ENCODE measurements at places on chromosomes 1 and 21. TPM values are rescaled to one million over a fixed set of nuclear protein-coding genes. Genes with fewer than 3 reads are reported as not detected.

NMNAT2 gene
- 30.2 TPM for total RNA-seq

EXO5 gene
- 8.9 TPM for total RNA-seq

TTC22 gene
- total RNA-seq, result not detected

CACNA1E gene
- total RNA-seq, result not detected

PITHD1 gene
- 43.5 TPM for total RNA-seq

GNB1 gene
- 543 TPM for total RNA-seq

KRTAP10-7 gene
- total RNA-seq, result not detected

AKR7A3 gene
- total RNA-seq, result 0.42 TPM

GPR52 gene
- 0.18 TPM for total RNA-seq

CFAP107 gene
- total RNA-seq, result not detected

- DNase-seq, result no peak
- peak overlapping the region; percentile 84 for H3K27ac ChIP-seq
- H3K4me3 ChIP-seq, result peak overlapping the region; percentile 97
- peaks cover 4% of the 10 kb centered on the region for H3K27me3 ChIP-seq
- H3K4me1 ChIP-seq, result peaks cover 28% of the 10 kb centered on the region
These were observed 258 bp downstream of the CCT3 start for GRCh38 chr1:156337888-156338179.

DNA sequence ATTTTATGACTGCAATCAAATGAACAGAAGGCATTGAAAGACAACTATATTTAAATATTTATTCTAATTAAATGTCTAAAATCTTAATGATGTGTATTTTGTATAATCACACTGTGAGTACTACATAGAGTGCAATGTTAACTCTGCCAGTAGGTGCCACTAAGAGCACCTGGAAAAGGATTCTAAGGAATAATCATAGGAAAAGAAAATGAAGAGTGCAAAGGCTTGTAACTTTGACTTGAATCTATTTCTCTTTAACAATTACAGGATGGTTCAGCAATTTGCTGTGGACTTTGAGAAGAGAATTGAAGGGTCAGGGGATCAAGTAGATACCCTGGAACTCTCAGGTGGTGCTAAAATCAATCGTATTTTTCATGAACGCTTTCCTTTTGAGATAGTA is 200.4 kb downstream of the DNM3 start:
- H3K27me3 ChIP-seq, result no peaks in the 10 kb centered on the region
- H3K4me3 ChIP-seq, result no peak overlapping the region
- DNase-seq, result peak; percentile 25

GRCh38 chr1:203169770-203170520 is 5.7 kb downstream of the MYBPH start:
- peaks cover 9% of the 10 kb centered on the region for H3K27me3 ChIP-seq
- no peak overlapping the region for H3K27ac ChIP-seq
- H3K36me3 ChIP-seq, result no peaks in the 10 kb centered on the region
- no peak overlapping the region for H3K4me3 ChIP-seq
- no peak for DNase-seq

DNA sequence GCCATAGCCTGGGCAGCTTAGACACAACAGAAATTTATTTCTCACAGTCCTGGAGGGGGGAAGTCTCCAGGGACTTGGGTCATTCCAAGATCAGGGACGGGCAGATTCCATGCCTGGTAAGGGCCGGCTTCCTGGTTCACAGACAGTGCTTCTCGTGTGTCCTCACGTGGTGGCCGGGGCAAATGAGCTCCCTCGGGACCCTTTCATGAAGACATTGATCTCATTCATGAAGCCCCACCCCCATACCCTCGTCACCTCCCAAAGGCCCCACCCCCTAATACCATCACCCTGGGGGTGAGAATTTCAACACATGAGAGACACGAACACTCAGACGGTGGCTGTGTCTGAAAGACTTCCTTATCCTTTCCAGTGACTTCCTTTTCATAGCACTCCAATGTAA is 51.5 kb downstream of the ACOT7 start:
- H3K27me3 ChIP-seq, result no peaks in the 10 kb centered on the region
- H3K36me3 ChIP-seq, result no peaks in the 10 kb centered on the region
- DNase-seq, result no peak
- H3K27ac ChIP-seq, result no peak overlapping the region
- peaks cover 9% of the 10 kb centered on the region for H3K4me1 ChIP-seq
- no peak overlapping the region for H3K4me3 ChIP-seq

- no peak for DNase-seq
- no peaks in the 10 kb centered on the region for H3K4me1 ChIP-seq
- no peak overlapping the region for H3K4me3 ChIP-seq
- H3K36me3 ChIP-seq, result no peaks in the 10 kb centered on the region
- no peaks in the 10 kb centered on the region for H3K27me3 ChIP-seq
These were observed 6.7 kb downstream of the SPRR2E start for GRCh38 chr1:153087652-153088051.

DNA sequence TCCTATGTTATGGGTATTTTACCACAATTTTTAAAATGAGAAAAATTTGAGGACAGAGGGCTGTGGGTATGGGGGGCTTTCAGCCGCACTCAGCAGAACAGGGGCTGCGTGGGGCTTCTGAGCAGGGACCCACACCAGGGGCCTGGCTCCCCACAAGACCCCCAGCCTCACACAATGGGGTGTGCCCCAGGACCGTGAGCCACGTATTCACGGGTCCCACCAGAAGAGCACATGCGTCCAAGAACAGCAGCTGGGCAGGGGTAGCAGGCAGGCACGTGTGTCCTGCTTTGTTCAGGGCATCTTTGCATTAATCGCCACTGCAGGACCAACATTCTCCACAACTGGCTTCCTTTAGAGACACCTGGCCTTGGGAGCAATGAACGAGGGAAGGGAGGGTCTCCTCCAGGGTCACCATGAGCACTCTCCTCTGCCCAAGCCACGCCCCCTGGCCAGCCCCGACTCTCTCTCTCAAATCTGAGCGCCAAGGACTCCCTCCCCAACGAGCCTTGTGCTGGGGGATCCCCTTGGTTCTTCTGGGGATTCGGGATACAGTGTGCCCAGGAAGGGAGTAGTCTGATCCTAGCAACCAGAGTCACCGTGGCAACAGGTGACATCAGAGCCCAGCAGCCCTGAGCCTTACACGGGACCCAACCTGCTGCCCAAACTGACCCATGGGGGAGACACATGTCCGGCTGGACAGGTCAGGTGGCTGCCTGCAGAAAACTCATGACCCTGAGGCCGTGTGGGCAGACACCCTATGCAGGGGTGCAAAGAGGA is 7.4 kb upstream of the ARF1 start:
- no peak for DNase-seq
- no peak overlapping the region for H3K27ac ChIP-seq
- no peaks in the 10 kb centered on the region for H3K36me3 ChIP-seq
- H3K4me3 ChIP-seq, result no peak overlapping the region
- peaks cover 6% of the 10 kb centered on the region for H3K4me1 ChIP-seq

- H3K4me1 ChIP-seq, result peaks cover 47% of the 10 kb centered on the region
- H3K4me3 ChIP-seq, result peak overlapping the region; percentile 37
- peak overlapping the region; percentile 80 for H3K27ac ChIP-seq
- H3K27me3 ChIP-seq, result no peaks in the 10 kb centered on the region
These were observed 166.8 kb downstream of the HIVEP3 start for GRCh38 chr1:41751804-41752513.

DNA sequence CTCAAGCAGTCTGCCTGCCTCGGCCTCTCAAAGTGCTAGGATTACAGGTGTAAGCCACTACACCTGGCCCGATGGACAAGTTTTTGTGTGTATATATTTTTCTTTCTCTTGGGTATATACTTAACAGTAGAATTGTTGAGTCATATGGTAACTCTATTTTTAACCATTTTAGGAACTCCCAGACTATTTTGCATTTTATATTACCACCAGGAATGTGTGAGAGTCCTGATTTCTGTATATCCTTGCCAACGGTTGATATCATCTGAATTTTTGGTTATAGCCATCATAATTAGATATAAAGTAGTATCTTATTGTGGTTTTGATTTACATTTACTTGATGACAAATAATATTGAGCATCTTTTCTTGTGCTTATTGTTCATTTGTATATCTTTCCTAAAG is 20.7 kb downstream of the FNBP1L start:
- H3K4me3 ChIP-seq, result no peak overlapping the region
- H3K4me1 ChIP-seq, result peaks cover 11% of the 10 kb centered on the region
- H3K27ac ChIP-seq, result no peak overlapping the region
- H3K36me3 ChIP-seq, result no peaks in the 10 kb centered on the region

GRCh38 chr1:71080230-71080738 is 551 bp downstream of the ZRANB2 start:
- H3K27ac ChIP-seq, result peak overlapping the region; percentile 99
- peak overlapping the region; percentile 99 for H3K4me3 ChIP-seq
- H3K4me1 ChIP-seq, result peaks cover 57% of the 10 kb centered on the region
- H3K27me3 ChIP-seq, result no peaks in the 10 kb centered on the region
- no peak for DNase-seq
- H3K36me3 ChIP-seq, result peaks cover 26% of the 10 kb centered on the region

GRCh38 chr1:172699111-172699510 is 40.2 kb downstream of the FASLG start:
- H3K4me3 ChIP-seq, result no peak overlapping the region
- H3K36me3 ChIP-seq, result no peaks in the 10 kb centered on the region
- H3K4me1 ChIP-seq, result peaks cover 30% of the 10 kb centered on the region
- peak; percentile 43 for DNase-seq
- peak overlapping the region; percentile 80 for H3K27ac ChIP-seq

DNA sequence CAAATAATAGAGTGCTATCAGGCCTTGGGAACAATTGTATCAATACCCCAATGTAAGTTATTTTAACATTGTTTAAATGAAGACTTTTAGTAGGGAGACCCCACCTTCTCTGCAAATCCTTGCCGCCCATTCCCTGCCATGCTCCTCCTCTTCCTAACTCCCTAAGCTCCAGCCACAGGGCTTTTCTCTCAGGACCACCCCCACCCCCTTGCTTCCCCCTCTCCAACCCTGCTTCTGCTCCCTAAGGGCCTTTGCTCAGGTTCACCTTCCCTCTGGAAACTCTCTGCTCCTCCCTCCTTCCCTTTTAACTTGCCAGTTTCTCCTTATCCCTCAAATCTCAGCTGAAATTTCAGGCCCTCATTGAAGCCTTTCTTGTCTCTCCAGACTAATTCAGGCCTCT is 16.8 kb downstream of the CCDC190 start:
- DNase-seq, result no peak
- peaks cover 32% of the 10 kb centered on the region for H3K4me1 ChIP-seq
- no peaks in the 10 kb centered on the region for H3K36me3 ChIP-seq

GRCh38 chr1:95865769-95866168 is 631.8 kb downstream of the RWDD3 start:
- no peaks in the 10 kb centered on the region for H3K4me1 ChIP-seq
- DNase-seq, result no peak
- no peaks in the 10 kb centered on the region for H3K36me3 ChIP-seq
- H3K4me3 ChIP-seq, result no peak overlapping the region

DNA sequence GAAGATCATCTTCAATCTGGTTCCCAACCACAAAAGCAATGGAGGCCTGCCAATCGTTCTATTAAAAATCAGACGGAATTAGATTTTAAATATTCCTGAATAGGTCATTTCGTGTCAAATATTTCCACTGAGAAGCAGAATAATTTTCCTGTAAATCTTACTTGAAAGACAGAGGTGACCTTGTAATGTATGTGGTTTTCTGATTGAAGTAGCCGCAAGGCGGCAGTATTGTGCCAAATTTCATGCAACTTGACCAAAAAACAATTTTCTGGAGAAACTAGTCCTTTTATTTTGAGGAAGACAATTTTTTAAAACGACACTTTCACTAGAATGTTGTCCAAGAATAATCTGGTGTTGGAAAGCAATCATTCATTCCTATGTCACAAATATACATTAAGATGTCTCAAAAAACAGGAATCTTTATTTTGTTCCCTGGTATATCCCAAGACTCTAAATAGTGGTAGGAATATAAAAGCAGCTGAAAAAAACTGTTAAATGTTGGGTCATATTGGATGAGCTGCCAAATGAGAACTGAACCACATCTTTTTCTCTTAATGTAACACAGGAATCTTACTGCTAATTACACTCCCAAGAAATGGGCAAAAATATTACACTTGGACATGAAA is 33.6 kb downstream of the SPAG17 start:
- peaks cover 20% of the 10 kb centered on the region for H3K4me1 ChIP-seq
- H3K4me3 ChIP-seq, result no peak overlapping the region
- peak; percentile 54 for DNase-seq
- H3K27me3 ChIP-seq, result peaks cover 5% of the 10 kb centered on the region
- H3K36me3 ChIP-seq, result no peaks in the 10 kb centered on the region

DNA sequence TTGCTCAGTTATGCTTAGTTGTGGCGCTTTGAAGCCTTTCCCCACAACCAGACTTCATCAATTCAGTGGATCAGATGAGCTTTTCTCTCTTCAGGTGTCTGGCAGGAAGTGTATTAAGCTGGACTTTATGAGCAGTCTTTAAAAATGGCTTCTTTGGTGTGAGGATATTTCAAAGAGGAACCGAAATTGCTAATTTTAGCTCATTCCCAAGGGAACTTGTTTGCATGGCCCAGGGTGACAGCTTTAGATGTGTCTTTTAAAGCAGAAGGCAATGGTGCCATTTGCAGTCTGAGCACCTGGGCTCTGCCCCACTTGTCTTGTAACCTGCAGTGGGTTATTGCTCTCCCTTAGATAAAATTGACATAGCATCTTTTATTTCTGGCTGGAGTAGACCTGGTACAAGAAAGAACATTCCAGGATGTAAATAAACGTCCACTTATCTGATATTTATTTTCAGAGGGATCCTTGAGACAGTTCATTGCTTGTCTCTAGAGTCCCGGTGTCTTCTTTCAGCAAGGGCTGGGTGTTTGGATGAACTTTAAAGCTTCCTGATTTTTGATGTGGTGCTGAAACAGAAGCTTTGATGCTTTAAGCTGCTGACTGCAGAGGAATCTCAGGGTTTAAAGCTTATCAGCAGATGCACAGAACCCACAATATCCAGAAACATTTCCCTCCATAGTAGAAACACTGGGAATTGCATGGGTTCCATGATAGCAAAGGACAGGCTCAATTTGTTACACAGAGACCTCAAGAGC is 241.7 kb downstream of the ADGRL2 start:
- no peaks in the 10 kb centered on the region for H3K27me3 ChIP-seq
- no peaks in the 10 kb centered on the region for H3K36me3 ChIP-seq
- H3K4me3 ChIP-seq, result no peak overlapping the region
- DNase-seq, result no peak

DNA sequence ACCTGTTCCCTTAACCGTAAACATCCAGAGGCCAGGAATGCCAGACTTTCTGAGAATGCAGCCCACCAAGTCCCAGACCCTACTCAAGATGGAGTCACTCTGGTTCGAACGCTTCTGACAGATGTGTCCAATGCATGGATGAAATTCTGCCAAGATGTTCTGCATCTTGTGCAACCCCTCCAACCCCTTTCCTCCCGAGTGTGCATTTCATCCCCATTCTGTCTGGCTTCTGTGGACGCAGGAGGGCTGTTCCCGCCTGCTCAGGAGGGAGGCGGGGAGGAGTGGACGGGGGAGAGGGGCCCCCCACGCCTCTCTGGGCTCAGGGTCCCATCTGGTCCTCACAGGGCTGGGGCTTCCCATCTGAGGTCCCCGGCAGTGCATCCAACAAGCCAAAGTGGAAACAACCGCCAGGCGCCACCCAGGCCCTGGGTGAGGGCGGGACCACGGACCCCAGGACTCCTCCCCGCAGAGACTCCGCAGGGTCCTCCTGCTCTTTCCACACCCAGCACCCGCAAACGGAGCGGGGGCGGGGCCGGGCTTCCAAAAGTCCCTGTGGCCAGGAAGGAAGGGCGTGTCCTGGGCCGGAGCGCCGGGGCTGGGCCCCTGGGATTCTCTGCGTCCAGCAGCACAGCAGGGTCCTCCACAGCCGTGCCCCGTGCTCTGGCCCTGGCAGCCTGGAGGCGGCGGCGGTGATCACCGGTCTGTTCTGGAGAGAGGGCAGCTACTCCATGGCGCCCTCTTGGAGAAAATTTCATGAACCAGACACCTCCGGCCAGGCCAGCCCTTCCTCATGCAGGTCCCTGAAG is 27.8 kb upstream of the SUMO3 start:
- H3K27ac ChIP-seq, result peak overlapping the region; percentile 83
- peak overlapping the region; percentile 80 for H3K4me3 ChIP-seq
- peaks cover 30% of the 10 kb centered on the region for H3K27me3 ChIP-seq

- peaks cover 25% of the 10 kb centered on the region for H3K4me1 ChIP-seq
- H3K36me3 ChIP-seq, result no peaks in the 10 kb centered on the region
- H3K27ac ChIP-seq, result peak overlapping the region; percentile 84
These were observed 16.1 kb upstream of the LYST start for GRCh38 chr1:235882816-235883215.

Data from HFFc6 (cell line).